ENCODE measurements at places on chromosomes 7 and 10.

- no peak for DNase-seq
Observed at GRCh38 chr10:35592441-35592840, 12.7 kb upstream of the GJD4 start.

DNA sequence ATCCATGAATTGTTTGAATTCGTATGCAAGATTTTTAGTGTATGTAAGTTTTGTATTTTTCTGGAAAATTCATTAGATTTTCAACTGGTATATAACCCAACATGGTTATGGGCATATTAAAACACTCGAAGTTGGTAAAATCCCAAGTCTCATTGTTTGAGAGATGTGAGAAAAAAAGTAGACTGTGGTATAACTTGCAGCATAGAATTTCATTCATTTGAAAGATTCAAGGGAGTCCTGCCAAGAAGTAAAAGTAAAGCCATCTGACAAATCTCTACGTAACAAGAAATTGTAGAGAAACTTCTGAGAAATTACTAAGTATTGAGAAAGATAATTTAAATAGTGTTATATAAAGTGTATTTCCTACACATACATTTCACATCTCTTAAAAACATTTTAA lies 40.2 kb downstream of the SEMA3E start:
- no peak for DNase-seq

GRCh38 chr7:27215356-27215755 lies 15.5 kb upstream of the HOXA13 start:
- no peak for DNase-seq

DNA sequence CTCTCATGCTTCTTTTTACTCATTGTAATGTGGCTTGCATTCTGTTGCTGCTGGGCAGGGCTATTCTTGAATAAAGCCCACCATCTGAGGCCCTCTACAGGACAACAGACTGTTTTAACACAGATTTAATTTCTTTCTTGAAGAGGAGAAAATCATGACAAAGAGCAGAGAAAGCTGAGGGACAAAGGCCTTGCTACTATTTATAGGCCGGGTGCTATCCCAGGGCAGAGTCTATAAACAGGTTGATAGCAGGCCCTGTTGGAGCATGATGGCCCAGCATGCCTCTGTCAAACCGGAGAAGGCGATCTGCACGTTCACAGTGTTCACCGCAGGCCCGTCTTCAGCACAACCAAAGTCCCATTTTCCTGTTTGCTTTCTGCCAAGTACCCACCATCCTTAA lies 3.0 kb downstream of the VIPR2 start:
- no peak for DNase-seq

- DNase-seq: no peak
Observed at GRCh38 chr7:100629117-100629716, 12.1 kb downstream of the TFR2 start.

DNA sequence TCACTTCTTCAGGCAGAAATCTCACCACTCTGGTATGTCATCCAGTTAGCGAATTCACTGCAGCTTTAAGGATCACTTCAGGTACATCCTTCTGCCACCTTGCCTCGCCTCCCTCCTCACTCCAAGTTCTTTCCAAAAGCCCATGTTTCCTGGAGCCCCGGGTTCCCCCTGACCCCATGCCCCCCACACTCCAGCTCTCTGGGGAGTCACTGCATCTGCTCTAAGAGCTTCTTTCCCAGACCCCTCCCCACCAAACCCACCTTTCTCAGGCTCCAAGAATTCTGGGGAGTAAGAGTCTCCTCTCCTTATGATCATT lies 969.5 kb upstream of the ZNF722 start:
- no peak for DNase-seq

DNA sequence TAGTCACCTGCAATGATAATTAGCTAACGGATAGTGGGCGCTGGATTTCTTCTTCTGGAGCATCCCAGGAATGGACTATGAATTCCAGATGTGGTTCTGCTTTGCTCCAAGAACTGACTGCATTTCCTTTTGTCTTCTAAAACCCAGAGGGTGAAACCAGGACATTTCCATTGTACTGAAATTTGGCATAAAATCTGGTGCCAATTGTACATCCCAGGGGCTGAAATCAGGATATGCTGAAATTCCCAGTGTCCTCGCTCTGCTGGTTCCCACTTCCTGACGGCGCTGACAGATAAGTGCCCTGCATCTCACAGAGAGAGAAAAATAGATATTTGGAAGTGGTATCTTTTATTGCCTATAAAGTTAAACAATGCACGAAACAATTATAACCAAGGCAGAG lies 31.9 kb downstream of the RBM20 start:
- DNase-seq: no peak

- DNase-seq: no peak
Observed at GRCh38 chr7:1779445-1779844, 109.4 kb downstream of the ELFN1 start.

DNA sequence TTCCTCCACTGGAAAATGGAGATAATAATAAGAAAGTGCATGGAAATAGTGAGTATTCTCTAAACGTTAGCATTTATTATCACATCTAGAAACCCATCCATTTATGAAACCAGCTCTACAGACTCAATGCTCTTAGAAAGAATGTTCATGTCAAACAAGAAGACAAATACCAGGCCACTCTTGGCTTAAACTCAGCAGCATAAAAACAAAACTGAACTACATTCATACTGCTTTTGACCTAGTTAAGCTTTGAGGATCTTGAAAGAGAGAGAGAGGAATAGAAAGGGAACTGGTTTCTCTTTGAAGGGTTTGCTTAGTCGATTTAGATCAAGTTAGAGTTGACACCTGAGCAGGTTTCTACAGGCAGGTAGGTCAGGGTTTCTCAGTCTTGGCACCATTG lies 332.9 kb upstream of the PRKCQ start:
- DNase-seq: no peak

All from activated naive CD4-positive, alpha-beta T cell (primary cell).